ENCODE measurements at places on chromosomes 6 and 20.

- DNase-seq, result no peak
Measured at GRCh38 chr6:139303185-139303584, 11.4 kb upstream of the TXLNB start.

- DNase-seq, result peak; percentile 44
Measured at GRCh38 chr20:44018259-44018941, 103.7 kb downstream of the TOX2 start.

GRCh38 chr6:137291441-137291840, 72.3 kb upstream of the IFNGR1 start:
- no peak for DNase-seq

- DNase-seq, result no peak
Measured at GRCh38 chr6:26025047-26025893, 62.0 kb upstream of the HFE start.
